GM19239 (cell line): ENCODE measurements at places on chromosomes 11 and 22.
A peak's percentile ranks its signal among the peaks of the same experiment; 100 is the strongest.

DNA sequence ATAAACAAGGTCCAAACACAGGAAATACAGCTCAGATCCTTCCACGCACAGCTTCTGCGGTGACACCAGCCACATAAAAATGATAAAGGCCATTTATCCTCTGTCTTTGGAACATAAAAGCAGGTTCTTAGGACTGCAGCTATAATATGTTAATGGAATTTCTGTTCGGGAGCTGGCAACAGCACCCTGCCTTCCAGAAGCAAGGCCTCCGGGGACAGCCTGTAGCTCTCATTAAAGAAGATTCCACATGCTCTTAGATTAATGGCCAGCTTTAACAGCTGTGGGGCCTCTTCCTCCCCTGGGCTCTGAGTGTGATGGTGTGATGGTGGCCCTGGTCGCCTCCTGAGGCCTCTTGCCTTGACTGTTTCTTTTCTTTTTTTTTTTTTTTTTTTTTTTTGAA, 137.3 kb downstream of the CACNA1I start:
- DNase-seq, result no peak

- DNase-seq, result no peak
Measured at GRCh38 chr11:82718307-82718706, 15.4 kb downstream of the FAM181B start.

DNA sequence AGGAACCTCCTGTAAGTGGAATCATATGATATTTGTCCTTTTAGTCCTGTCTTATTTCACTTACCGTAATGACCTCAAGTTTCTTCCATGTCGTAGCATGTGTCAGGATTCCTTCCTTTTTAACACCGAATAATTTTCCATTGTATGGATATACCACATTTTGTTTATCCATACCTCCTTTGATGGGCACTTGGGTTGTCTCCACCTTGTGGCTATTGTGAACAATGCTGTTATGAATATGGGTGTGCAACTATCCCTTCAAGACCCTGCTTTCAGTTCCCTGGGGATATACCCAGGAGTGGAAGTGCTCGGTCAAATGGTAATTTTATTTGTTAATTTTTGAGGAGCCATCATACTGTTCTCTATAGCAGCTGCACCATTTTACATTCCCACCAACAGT, 244.9 kb upstream of the BLID start:
- no peak for DNase-seq

- DNase-seq, result no peak
Measured at GRCh38 chr11:27331981-27332380, 31.0 kb downstream of the CCDC34 start.

DNA sequence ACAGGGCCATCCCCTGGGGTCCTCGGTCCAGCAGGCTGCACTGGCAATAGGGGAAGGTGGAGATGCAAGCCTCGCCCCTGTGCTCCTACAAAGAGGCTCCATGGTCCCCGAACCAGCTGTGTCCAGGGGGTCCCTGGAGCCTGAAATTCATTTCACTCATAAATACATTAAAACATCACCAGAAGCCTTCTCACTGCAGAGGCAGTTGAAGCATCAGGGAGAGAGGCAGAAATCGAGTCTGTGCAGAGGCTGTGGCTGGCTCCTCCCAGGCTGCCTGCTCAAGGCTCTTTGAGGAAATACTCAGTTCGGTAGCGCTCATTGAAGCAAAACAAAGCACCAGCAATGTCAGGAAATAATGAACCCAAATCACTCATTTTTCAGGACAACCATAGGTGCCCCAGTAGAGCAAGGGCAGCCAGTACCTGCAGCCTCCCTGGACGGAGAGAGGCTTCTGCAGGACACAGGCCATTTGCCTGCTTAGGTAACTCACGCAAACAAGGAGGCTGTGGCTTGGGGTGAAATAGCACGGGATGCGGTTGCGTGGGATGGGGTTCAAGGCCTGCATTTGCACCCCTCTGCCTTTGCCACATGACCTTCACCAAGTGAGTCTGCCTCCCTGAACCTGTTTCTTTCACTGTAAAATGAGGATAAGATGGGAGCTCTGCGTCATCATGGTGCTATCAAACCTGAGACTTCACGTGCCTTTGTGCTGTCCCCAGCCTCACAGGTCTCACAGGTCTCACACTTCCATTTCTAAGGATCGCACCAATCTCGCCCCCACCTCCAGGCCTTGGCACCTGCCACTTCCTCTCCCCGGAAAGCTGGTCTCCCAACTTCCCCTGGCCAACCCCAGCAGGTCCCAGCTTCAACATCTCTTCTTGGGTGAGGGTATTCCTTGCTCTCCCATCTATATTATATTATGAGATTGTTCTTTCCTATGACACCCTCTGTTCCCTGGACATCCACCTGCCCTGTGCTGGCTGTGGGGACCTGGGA, 84.3 kb upstream of the SHISAL1 start:
- DNase-seq, result no peak

- DNase-seq, result no peak
Measured at GRCh38 chr11:82195283-82195682, 538.4 kb downstream of the FAM181B start.

GRCh38 chr11:68527585-68527984, 67.0 kb downstream of the PPP6R3 start:
- DNase-seq, result no peak

GRCh38 chr11:67539550-67539949, 16.3 kb upstream of the CABP2 start:
- no peak for DNase-seq

GRCh38 chr11:129210831-129211181, 18.7 kb upstream of the ARHGAP32 start:
- DNase-seq, result no peak

GRCh38 chr11:2724653-2725367, 25.0 kb upstream of the KCNQ1OT1 start:
- no peak for DNase-seq

DNA sequence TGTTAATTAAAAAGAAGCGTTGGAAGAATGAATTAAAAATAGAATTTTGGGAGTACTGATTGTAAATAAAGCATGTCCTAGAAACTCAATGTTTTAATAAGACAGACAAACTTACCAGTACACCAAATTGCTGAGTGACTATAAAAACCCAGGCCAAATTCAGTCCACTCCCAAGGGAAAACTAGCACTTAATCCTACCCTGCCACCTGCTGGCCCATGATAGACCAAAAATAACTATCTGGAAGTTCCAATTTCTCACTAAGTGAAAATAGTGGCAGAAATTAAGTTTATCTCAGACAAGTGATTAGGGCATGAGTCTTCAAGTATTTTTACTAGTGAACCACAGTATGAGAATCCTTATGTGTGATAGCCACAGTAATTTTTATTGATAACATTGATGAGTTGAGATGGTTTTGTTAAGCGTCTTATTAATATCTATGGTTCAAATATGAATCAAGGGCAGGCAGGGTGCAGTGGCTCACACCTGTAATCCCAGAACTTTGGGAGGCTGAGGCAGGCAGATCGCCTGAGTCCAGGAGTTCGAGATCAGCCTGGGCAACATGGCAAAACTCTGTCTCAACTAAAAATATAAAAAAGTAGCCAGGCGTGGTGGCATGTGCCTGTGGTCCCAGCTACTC, 9.8 kb upstream of the DDX10 start:
- DNase-seq, result no peak

- DNase-seq, result no peak
Measured at GRCh38 chr11:130815097-130815802, 101.0 kb downstream of the SNX19 start.

- no peak for DNase-seq
Measured at GRCh38 chr11:85884581-85885021, 29.4 kb downstream of the CCDC83 start.

- DNase-seq, result no peak
Measured at GRCh38 chr11:69306821-69307220, 12.9 kb downstream of the MYEOV start.

GRCh38 chr11:65649656-65650546, 12.0 kb downstream of the SIPA1 start:
- no peak for DNase-seq

GRCh38 chr11:74012074-74012809, 3.4 kb upstream of the UCP3 start:
- DNase-seq, result no peak

DNA sequence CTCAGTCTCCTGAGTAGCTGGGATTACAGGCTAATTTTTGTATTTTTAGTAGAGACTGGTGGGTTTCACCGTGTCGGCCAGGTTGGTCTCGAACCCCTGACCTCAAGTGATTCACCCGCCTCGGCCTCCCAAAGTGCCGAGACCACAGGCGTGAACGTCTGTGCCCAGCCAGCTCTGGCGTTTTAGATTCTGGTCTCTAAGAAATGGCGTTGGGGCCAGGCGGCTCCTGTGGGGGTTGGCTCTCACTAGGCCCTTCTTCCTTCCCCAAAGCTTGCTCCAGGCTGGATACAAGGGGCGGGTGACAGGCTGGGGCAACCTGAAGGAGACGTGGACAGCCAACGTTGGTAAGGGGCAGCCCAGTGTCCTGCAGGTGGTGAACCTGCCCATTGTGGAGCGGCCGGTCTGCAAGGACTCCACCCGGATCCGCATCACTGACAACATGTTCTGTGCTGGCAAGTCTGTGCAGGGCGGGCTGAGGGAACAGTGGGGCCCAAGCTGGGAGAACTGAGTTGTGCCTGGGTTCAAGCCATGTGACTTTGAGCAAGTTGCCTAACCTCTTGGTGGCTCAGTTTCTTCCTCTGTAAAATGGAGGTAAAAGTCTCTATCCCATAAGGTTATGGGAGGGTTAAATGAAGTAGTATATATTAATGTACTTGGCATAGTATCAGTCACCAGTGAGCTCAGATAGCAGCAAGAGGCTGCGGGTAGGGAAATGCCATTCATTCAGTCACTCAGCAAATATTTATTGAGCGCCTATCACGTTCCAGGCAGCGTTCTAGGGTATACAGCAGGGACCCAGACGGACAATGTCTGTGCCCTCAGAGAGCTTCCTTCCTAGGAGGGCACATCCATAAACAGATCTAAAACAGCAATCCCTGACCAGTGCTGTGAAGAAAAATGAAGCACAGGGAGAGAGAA, 10.4 kb downstream of the F2 start:
- no peak for DNase-seq

- DNase-seq, result no peak
Measured at GRCh38 chr11:59584294-59584693, 31.3 kb downstream of the OSBP start.

GRCh38 chr11:112878033-112878601, 83.1 kb upstream of the NCAM1 start:
- no peak for DNase-seq

GRCh38 chr11:30914143-30914762, 328.1 kb upstream of the MPPED2 start:
- no peak for DNase-seq

DNA sequence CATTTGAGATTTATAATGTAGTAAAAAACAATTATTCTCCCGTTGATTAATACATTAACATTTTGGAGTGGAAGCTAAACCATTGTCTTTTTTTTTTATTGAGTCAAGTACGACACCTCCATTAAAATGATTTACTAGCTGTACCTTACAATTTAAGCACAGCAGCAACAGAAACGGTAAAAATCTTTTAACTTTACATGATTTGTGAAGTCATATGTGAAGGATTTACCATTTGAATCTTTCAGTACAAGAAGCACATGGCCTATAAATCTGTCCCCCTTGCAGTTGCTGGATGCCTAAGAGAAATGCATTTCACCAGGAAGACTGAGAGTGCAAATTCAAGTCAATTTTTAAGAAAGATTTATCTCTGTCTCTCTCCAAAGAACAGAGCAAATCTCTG, 324.6 kb downstream of the CADM1 start:
- DNase-seq, result no peak

DNA sequence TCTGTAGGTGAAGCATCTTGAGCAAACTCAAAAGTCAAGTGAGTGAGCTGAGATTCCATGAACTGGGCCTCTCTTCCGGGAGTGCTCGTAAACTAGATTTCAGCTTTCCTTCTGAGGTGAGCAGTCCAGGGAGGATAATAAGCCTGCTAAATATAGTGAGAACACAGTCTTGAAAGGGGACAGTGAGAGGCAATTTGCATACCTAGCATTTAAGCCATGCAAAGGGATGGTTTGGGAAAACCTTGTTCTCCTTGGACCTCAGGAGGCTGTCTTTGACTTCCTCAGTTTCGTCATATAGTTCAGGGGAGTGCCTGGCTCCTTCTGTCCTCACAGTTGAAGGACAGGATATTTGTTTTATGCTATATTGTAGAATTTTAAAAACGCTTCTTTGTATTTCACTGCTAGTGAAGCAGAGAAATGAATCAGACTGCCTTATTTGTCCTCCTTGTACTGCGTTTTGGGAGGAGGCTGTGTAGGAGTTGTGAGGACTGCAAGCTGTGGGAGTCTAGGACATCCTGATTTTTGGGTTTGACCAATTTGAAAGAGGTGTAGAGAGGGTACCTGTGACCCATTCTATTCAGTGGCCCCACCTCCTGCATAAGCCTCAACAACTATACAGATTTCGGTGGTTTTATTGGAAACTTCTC, 11.0 kb upstream of the SORL1-AS1 start:
- no peak for DNase-seq

DNA sequence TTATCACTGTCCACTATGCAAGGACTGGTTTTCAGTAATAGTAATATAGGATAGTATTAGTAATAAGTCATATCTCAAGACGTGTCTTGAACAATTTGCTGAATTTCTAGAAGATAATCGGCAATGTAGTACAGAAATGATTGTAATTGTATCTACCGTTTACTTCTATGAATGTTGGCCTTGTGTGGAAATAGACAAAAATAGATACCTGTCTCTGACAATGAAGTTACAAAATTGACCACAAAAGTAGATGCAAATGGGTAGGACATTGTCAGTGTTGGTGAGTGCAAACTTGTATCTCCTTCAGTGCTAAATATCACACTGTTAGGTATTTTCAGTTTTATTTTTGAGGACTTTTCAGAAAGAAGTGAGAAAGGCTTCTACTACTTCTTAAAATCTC, 43.1 kb downstream of the SVIP start:
- DNase-seq, result peak; percentile 14

DNA sequence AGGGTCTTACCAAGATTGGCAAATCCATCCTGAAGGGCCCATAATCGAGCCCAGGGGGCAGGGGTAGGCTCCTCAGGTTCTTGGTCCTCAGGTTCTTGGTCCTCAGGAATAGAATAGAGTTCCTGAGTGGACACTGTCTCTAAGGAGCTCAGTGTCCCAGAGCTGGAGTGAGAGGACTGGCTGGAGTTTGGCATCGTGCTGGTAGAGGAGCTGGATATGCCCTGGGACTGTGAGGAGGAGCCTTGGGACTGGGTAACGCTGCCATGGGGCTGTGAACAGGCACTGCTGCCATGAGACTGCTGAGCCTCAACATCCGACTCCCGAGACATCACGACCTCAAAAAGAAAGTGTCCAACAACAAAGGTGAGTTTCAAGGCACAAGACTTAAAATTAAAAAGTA, 7.2 kb downstream of the CHEK2 start:
- no peak for DNase-seq

DNA sequence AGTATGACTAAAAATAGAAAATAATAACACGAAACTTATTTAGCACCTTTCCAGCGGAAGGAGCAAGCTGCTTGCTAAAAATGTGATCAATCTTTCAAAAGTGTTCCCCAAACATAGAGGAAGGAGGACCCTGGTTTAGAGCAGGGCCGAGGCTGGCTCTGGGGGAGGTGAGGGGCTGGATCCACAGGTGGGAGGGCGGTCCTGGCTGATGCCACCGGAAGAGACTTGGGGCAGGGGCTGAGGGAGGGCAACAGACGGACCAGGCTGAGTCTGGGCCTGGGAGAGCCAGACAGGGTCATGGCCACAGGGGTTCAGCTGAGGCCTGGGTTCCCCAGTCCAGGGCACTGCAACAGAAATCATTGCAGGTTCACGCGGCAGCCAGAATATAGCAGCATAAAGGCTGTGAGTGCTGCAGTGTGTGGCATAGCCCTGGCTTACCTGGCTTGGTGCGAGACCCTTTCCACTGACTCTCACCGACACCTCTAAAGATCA, 143.3 kb downstream of the CACNA1I start:
- DNase-seq, result no peak

GRCh38 chr22:19041704-19042074, 80.5 kb downstream of the DGCR2 start:
- DNase-seq, result no peak

GRCh38 chr22:20298803-20299745, 20.8 kb downstream of the DGCR6L start:
- DNase-seq, result peak; percentile 78
